ENCODE measurements at places on chromosomes 4 and X.

- DNase-seq, result no peak
Measured at GRCh38 chrX:42096265-42096920, 173.0 kb upstream of the CASK start.

GRCh38 chr4:70589785-70590184 is 2.3 kb upstream of the AMBN start:
- no peak for DNase-seq

DNA sequence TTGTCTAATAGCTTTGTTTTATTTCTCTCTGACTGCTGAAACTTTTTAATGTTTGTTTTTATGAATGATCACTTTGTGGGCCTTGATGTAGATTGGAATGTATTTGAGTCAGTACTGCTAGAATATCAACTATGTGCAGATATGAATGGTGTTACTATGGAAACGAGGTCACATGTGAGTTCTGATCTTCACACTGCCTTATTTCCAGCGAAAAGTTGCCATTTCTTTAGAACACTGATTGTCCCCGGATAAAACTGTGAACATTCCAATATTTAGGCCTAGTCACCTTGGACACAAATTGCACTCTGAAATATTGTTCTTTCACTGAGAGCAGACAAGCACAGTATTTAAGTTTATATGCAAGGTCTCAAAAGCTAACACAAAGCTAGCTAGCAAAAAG is 27.2 kb upstream of the MAGED1 start:
- DNase-seq, result no peak

DNA sequence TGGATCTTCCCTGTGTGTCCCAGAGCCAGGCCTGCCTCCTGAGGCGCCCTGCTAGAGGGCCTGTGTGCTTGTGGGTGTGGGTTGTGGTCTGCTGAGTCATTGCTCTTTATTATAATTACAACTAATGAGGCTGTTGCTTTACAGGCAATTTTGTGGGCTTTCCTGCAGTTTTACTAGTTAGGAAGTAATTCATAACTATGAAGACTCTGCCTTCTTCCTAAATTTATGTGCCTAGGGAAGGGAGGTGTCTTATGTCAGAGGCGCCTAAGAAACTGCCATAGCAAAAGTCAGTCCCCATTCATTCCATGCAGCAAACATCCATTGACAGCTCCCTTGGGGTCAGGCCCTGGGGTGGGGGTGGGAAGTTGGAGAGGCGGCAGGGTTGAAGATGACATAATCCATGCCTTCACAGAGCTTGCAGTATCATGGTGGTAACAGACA is 359.2 kb downstream of the IDS start:
- peak; percentile 49 for DNase-seq

DNA sequence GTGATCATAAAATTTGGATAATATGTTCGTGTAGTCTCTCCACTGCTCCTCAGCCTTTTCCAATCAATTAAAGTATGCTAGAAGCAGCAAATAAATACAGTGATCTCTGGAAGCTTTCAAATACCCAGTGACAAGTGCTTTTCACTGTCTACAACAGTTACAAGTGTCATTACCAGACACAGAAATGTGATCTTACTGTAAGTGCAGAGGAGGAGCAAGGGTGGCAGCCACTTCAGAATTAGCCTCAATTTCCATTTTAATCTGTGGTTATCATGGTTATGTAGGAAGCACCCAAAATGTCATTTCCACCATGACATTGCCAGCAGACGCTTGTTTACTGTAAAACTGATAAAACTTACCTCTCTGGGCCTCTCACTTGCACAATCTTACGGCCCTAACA is 133.9 kb upstream of the ADAMTS3 start:
- no peak for DNase-seq

Measured in hematopoietic multipotent progenitor cell treated with erythropoietin and hydrocortisone succinate and interleukin-3 and kit ligand, for 8 days (in vitro differentiated cells).